ENCODE measurements at places on chromosomes 13 and 19. TPM values are rescaled to one million over a fixed set of nuclear protein-coding genes. Genes with fewer than 3 reads are reported as not detected.

DNA sequence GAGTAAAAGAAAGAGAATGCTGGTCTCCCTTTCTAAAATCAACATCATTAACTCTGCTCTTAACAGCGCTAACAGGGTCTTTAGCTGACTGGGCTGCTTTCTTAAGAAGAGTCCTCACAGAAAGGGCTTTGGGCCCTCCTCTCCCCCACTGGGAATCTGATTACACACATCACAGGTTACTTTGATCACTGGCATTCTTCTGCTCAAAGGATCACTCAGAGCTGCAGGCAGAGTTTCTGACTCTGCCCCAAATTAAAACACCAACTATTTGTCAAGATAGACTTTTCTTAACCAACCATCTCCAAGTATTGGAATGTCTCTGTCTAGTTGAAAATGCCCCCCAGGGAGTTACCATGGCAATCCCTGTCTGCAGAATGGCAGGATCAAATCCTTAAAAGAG is 31.1 kb upstream of the SIAH3 start:
- DNase-seq = no peak

GRCh38 chr13:20990910-20991525 is 70.4 kb downstream of the LATS2 start:
- DNase-seq = no peak

DNA sequence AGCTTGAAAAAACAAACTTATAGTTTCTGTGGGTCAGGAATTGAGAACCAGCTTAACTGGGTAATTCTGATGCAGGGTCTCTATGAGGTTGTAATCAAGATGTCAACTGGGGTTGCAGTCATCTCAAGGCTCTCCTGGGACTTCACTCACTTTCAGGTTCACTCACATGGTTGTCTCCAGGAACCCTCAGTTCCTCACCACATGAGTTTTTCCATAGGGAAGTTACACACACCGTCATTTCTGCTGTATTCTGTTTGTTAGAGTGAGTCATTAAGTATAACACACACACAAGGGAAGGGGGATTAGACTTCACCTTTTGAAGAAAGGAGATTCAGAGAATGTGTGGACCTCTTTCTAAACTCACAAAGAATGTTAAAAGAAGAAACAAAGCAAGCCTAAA is 34.9 kb upstream of the MLNR start:
- DNase-seq = no peak

DNA sequence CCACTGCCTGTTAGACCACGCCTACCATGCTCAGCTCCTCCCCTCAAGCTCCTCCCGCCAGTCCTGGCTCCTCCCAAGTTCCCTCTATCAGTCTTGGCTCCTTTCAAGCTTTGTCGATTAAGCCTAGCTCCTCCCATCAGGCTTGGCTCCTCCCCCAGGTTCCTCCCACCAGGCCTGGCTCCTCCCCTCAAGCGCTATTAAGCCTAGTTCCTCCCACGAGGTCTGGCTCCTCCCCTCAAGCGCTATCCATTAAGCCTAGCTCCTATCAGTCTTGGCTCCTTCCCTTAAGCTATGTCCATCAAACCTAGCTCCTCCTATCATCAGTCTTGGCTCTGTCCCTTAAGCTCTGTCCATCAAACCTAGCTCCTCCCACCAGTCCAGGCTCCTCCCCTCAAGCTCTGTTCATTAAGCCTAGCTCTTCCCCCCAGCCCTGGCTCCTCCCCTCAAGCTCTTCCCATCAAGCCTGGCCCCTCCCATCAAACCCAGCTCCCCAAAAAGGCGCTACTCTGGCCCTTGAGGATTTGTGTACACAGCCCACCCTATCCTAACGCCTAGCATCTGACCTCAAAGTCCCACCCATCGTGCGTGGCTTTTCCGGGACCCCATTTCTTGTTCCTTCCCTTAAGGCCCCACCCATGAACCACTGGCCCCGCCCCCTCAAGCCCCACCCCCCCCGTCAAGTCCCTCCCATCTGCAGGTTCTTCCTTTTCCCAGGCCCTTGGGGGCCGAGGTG is 10.0 kb downstream of the CAMSAP3 start:
- DNase-seq = peak; percentile 79

Gene KLK2
- not detected for total RNA-seq

Measured in PC-9 (cell line).